Airway epithelial cell (primary cell): ENCODE measurements at places on chromosomes 2 and 18. TPM values are rescaled to one million over a fixed set of nuclear protein-coding genes. Genes with fewer than 3 reads are reported as not detected.

The FAM210A gene
- 13.3 TPM in 2 replicates for total RNA-seq

The CFAP53 gene
- total RNA-seq = 0.85 and 1.3 TPM in 2 replicates

The REG3G gene
- total RNA-seq = not detected in 2 replicates

The LIMS4 gene
- total RNA-seq = not detected in 2 replicates

The MRPL44 gene
- total RNA-seq = 39.1 and 42.9 TPM in 2 replicates
